ENCODE measurements at places on chromosomes 4 and X.
A peak's percentile ranks its signal among the peaks of the same experiment; 100 is the strongest.

GRCh38 chr4:46124773-46125413 lies 1.0 kb upstream of the GABRG1 start:
- DNase-seq, result no peak

DNA sequence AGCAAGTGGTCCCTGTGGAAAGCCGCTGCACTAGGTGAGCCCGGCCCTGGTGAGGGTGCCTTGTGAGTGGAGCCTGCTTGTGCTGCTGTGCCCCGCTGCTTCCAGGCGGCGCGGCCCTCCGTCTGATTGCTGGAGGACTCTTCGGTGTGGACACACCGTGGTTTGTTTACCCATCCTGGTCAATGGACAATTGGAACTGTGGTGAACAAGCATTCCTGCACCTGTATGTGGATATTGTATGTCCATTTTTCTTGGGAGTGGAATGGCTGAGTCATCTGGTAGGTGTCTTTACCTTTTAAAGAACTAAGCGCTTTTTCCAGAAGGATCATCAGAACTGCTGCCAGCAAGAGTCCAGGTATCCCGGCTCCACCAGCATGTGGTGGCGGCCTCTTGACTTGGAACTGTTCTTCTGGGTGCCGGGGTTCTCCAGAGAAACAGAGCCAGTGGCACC lies 15.6 kb downstream of the MAEA start:
- no peak for DNase-seq

DNA sequence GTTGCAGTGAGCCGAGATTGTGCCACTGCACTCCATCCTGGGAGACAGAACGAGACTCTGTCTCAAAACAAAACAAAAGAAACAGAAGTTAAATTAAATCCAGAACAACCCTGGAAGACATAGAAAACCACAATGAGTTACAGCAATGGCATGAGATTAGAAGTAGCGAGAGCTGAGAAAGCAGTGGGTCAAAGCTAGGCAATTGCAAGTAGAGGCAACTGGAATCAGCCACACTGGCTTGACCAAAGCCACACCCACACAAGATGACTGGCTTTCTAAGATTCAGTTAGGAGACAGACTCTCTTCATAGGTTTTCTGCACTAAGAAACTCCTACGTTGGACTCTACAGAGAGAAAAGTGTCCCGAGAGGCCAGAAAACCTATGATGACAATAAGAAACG lies 443.0 kb downstream of the GPM6A start:
- peak; percentile 1 for DNase-seq

DNA sequence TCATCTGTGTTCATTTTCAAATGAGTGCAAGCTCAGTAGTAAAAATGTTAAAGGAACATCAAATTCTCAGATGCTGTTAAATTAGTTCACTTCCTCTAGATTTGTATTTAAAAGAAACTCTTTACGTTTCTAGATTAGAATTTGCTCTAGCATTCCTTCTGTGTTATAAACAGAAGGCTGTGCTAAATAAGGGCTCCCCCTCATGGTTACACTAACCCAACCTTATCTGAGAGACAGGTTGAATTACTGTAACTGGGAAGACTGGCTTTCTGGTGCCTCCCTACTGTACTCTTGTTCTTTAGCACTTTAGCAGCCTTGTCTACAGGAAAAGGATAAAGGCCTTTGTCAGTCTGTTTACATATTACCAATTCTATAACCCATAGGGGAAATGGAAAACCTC lies 56.8 kb downstream of the RXFP1 start:
- DNase-seq, result peak; percentile 4

GRCh38 chrX:36640232-36640631 lies 367.9 kb upstream of the FAM47C start:
- no peak for DNase-seq

DNA sequence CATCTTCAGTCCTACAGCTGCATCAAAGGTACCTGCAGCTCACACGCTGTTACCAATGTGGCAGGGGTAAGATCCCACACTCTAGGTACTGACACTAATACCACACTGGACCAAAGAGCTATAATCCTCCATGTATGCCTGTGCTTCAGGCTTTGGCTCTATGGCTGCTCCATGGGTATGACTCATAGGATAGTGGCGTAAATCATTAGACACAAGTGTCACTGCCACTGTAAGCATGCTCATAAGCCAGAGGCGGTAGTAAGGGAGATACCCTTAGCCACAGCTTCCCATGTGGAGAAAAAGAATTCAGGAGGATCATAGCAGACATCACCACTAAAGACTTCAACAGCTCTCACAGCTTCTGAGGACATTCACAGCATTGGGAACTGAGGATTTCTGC lies 287.5 kb downstream of the ACTRT1 start:
- DNase-seq, result peak; percentile 32

DNA sequence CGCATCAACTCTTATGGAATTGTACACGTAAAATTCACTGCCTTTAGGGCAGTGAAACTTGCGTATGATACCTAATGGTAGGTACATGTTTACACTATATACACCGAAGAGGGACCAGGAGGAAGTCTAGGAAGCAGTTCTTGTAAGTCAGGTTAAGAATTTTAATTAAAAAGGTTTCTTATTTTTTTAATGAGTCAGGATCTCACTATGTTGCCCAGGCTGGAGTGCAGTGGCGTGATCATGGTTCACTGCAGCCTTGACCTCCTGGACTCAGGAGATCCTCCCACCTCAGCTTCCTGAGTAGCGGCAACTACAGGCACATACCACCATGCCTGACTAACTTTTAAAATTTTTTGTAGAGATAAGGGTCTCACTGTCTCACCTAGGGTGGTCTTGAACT lies 6.6 kb downstream of the NUDT9 start:
- no peak for DNase-seq

- peak; percentile 39 for DNase-seq
Observed at GRCh38 chr4:164012396-164013027, 518.0 kb downstream of the TMA16 start.

DNA sequence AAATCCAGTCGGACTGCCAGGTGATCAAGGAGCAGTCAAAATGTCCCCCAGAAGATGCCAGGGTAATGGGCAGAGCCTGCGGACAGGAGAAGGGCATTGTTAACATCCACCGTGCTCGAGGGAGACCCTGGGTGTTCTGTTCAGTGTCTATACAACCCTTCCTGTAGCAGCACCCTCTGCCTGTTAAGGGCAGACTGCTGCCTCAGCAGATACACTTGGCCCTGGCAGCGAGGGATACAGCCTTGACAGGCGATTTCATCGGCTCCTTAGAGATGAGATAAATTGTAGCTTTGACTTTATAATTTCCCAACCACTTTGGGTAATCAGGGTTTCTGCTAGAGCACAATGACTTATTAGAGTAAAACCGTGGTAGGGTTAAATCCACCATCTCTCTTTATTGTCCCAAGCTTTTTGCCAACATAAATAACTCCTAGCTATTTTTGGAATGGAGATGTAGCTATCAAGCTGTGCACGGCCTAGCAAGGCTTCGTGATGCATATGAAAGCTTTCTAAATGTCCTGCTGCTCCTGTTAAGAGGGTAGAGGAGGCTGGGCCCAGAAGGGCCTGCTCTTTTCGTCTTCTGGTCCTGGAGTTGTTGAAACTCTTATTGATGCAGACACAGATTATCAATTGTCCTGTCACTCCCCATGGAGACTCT lies 195.9 kb downstream of the CPEB2 start:
- DNase-seq, result no peak

DNA sequence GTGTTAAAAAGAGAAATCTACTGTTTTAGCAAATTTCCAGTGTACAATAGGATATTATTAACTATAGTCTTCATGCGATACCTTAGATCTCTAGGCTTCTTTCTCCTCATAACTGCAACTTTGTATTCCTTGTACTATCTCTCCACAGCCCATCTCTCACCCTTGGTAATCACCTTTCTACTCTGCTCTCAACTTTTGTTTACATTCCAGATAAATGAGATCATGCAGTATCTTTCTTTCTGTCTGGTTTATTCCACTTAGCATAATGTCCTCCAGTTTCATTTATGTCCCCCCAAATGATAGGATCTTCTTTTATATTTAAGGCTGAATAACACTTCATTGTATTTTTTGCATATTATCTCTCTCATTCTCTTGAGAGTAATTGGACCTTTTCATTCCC lies 165.5 kb downstream of the HS3ST1 start:
- DNase-seq, result no peak

- DNase-seq, result no peak
Observed at GRCh38 chr4:172207258-172207657, 394.1 kb downstream of the GALNTL6 start.

- DNase-seq, result no peak
Observed at GRCh38 chr4:14364953-14365536, 637.2 kb upstream of the CPEB2 start.

DNA sequence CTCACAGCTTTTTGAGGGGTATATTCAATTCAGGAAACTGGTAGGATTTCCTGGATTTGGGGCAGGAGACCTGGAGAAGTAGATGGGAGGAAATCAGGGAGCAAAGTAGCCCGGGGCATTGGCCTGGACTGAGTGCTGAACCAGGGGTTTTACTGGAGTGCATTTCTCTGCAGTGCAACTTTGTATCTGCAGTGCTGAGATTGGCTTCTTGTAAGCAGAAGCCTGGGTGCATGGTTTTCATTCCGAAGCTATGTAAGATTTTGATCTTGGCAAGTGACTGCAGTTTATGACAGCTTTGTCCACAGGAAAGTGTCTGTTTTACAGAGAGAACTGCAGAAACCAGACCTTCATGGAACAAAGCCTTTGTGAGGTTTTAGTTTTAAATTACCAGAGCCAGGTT lies 158.3 kb downstream of the SPCS3 start:
- DNase-seq, result no peak

- peak; percentile 6 for DNase-seq
Observed at GRCh38 chr4:149719357-149719756, 96.3 kb downstream of the IQCM start.

GRCh38 chr4:8817813-8818062 lies 53.9 kb downstream of the HMX1 start:
- DNase-seq, result no peak

DNA sequence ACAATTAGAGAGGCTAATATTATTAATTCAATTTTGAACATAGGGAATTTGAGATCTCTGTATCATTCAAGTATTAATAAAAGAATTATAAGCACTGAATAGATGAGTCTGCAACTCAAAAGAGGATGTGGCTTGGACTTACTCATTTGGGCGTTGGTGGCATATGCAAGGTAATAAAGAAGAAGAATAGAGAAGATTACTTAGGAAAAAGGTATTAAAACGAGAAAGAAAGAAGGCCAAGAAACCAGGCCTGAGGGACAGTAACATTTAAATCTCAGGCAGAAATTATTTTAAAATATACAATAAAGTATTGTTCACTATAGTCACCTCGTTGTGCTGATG lies 383.0 kb upstream of the INTU start:
- DNase-seq, result no peak

- no peak for DNase-seq
Observed at GRCh38 chr4:2788532-2789103, 4.3 kb upstream of the SH3BP2 start.

DNA sequence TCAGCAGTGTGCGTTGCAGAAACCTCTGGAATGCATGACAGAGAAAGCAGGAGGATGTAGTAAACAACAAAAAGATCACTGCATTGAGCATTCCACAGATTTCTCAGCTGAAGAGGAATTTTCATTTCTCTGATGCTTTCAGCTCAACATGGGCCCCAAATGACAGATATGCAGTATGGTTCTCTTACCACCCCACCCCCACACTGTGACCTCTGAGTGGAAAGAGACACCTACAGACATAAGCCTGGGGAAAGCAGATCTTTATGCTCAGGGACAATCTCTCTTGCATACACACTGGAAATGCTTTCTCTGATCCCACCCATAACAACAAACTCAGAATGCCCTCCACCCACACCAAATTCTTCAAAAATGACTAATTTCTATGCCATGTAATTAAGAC lies 983.7 kb upstream of the LCORL start:
- DNase-seq, result peak; percentile 39

DNA sequence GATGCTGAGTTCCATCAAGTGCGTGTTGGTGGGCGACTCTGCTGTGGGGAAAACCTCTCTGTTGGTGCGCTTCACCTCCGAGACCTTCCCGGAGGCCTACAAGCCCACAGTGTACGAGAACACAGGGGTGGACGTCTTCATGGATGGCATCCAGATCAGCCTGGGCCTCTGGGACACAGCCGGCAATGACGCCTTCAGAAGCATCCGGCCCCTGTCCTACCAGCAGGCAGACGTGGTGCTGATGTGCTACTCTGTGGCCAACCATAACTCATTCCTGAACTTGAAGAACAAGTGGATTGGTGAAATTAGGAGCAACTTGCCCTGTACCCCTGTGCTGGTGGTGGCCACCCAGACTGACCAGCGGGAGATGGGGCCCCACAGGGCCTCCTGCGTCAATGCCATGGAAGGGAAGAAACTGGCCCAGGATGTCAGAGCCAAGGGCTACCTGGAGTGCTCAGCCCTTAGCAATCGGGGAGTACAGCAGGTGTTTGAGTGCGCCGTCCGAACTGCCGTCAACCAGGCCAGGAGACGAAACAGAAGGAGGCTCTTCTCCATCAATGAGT lies 46.6 kb downstream of the RHOH start:
- DNase-seq, result no peak

- DNase-seq, result no peak
Observed at GRCh38 chrX:118115953-118116712, 477 bp downstream of the KLHL13 start.

DNA sequence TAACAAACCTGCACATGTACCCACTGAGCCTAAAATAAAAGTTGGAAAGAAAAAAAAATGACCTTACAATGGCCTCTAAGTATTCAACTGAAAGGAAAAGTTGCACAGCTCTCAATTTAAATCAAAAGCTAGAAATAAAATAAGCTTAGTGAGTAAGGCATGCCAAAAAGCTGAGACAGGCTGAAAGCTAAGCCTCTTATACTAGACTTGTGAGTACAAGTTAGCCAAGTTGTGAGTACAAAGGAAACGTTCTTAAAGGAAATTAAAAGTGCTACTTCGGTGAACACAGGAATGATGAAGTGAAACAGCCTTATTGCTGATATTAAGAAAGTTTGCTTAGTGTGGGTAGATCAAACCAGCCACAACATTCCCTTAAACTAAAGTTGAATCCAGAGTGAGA lies 707.9 kb upstream of the PITX2 start:
- no peak for DNase-seq

DNA sequence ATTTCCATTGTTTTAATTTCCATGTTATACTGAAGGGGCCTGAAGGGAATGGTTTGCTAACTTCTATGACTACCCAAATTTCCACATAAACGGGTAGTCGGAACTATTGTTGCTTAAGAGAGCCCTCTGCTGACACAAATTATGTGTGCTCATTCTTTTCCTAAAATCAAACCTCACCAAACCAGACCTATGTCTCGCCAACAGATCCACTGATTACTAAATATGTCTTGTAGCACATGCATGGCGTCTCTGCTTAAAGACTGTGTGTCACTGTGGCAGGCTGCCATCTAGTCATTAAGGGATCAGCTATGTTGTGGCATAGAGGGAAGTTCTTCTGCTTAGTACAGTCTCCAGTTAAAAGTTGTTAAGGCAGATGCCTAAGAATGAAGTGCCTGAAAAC lies 25.1 kb downstream of the PIR start:
- DNase-seq, result peak; percentile 46

DNA sequence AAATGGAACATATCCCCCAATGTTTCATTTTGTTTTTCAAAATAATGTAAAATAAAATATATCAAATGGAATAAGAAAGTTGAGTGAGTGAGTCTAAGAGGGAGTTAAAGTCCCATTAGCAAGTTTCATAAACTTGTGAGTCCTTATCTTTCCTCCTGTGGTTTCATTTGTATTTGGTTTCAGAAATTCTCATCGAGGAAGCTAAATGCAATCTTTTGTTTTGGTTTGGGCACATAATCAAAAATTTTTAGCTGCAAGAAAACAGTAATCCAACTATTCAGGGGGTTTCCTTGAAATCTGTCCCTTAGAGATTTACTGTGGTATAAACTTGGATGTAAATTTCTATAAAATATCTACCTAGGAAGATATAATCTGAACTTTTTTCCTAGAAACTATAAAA lies 124.2 kb downstream of the CAMK2D start:
- DNase-seq, result no peak

- DNase-seq, result no peak
Observed at GRCh38 chrX:11412715-11413623, 119.8 kb downstream of the AMELX start.

Data from mesenchymal stem cell (in vitro differentiated cells and primary cell).